ENCODE measurements at places on chromosomes 2 and 18.
A peak's percentile ranks its signal among the peaks of the same experiment; 100 is the strongest.

GRCh38 chr2:134917888-134918525 lies 615 bp upstream of the CCNT2 start:
- peak; percentile 79 for DNase-seq

DNA sequence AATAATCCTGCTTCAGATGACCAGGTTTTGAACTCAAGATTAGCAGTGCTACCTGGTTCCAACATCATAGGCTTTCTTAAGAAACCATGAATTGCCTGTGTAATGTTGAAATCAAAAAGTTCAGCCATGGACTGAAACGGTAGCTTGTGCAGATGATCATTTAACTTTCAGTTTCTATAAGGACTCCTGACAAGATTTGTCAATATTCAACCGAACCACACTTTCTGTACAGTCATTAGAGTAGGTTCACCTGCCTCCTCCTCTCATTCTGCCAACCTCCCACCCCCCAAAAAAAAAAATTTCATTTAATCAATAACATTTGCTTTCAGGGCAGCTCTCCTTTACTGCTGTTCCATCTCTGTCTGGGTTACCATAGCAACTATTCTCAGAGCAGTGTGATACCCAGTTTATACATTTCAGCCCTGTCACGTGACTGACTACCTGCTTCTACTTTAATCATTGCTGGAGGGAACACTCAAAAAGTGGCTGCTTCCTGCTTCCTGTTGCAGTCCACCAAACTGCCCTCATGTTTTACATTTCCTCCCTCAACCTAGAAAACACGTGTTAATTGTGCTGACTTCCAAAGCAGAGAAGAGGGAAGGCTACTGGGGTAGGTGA lies 275.5 kb downstream of the SS18 start:
- no peak for DNase-seq

GRCh38 chr2:230471074-230471473 lies 55.1 kb downstream of the SP100 start:
- DNase-seq = no peak

DNA sequence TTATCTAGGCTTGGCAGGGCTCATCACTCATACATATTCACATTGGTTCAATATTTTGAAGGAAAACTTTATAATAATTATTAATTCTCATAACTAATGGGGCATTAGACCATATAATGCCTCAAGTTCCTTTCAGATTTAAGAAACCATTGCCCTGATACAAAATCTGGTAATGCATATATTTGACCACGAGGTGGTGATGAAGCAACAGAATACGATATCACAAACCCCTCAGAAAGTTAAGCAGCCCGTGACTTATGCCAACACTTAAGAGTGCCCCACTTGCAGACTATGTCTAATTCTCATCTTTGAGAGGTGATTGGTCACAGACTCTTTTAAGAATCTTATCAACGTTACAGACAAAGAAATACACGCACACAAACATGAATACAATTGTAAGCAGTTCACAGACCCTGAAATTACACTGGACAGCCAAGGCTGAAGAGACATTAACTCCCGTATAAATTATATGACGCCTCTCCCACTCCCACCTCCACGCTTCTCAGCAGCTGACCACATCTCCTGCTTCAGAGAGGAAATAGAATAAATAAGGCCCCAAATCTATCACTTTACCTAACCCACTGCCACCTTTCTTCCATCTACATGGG lies 20.7 kb upstream of the DNAH6 start:
- DNase-seq = peak; percentile 55

DNA sequence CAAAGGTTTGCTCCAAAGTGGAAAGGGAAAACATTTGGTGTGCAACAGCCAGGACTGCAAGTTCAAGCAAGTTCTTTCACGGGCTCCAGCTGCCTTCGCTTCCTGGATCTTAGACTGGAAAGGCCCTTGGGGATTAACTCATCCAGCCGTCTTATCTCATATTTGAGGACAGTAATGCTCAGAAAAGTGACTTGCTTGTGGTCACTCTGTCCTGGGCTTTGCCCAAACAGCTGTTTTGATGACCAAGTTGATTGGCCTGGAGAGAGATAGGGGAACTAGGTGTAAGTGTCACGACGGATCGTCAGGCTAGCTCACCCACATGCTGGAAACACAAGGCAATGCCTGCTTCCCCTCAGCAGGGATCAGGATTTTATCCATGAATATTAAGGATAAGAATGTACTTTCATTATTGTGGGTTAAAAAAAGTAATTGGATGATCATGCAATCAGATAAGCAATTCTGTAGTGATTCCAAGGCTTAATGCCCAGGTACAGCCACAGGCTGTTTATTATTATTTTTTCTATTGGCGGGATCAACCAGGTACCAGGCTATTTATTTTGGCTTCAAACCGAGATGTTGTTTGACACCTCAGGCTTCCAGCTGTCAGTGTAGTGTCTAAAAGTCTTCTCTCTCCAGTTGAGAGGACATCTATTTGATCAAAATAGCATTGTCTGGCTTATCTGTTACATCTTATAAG lies 162.5 kb upstream of the EPAS1 start:
- no peak for DNase-seq

Data from memory B cell (primary cell).